Suppressor macrophage (primary cell): ENCODE measurements at places on chromosomes 1 and 21.

DNA sequence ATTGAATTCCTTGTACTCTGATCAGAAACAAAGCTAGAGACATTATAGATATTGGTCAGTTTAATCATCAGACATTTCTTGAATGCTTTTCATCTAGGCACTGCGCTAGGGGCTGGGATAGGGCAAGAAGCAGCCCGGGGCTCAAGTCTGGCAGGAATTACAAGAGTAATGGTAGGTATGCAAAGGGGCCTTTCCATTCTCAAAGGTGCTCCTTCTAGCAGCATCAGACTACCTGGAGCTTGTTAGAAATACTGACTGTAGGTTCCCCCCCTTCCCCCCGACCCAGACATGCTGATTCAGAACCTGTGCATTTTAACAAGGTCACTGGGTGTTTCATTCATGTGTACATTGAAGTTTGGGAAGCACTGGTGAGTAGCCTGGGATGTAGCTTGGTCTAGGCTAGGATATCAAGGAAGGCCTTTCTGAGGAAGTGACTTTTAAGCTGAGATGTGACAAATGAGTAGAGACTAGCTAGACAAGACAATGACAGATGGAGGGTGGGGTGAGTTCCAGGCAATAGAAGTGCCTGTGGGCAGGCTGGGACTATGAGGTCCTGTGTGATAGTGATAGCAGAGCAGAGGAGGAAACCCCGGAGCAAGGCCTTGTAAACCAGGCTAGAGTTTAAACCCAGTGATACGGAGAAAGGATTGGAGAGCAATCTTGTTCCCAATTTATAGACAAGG lies 26.3 kb downstream of the NFASC start:
- no peak for DNase-seq

DNA sequence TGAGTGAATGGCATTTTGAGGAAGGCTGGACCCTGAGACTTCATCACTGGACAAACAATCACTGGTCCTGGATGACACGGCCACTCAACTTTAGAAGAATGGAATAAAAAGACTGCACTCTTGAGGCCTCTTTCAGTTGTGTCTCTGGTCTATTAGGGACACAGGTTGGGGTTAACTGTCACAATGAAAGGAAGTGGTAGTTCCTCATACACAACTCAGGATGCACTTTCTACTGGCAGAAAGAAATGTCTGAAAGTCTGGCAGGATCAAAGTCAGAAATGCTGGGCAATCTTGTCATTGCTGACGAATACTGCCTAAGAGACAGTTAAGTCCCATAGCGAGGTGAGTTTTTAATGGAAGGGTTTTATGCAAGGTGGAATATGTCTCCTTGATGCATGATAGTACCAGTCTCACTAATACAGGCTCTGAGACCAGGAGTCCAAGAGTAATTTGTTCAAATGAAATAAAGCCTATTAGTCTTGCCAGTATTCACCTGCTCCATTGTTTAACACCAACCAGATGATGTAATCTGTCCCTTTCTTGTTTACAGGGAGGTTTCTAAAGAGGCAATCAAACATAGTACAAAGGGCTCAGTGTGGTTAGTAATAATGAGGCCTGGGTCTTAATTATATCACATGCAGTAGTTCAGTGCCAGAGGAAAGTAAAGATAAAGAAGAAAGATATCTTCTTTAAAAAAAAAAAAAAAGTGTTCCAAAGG lies 11.2 kb upstream of the RRP15 start:
- DNase-seq = no peak

DNA sequence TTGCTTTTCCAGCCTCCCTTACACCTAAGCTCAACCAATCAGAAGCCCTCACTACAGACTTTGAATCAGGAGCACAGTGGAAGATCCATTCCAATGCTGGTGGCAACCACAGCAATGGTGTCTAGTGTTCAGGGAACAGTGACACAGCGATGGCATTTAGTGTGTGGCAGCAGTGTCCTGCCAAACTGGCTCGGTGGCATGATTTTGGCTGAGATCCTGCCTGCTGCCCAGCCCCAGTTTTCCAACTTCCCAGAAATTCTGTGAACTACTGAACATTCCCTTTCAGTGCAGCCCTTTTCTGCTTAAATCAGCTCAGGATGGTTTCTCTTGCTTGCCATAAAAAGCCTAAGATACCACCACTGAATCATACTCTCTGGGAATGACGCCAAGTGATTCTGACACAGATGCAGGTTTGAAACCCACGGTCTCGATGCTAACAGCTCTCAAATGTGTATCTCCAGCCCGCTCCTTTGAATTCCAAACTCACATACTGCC lies 8.8 kb downstream of the ASAP3 start:
- DNase-seq = no peak

DNA sequence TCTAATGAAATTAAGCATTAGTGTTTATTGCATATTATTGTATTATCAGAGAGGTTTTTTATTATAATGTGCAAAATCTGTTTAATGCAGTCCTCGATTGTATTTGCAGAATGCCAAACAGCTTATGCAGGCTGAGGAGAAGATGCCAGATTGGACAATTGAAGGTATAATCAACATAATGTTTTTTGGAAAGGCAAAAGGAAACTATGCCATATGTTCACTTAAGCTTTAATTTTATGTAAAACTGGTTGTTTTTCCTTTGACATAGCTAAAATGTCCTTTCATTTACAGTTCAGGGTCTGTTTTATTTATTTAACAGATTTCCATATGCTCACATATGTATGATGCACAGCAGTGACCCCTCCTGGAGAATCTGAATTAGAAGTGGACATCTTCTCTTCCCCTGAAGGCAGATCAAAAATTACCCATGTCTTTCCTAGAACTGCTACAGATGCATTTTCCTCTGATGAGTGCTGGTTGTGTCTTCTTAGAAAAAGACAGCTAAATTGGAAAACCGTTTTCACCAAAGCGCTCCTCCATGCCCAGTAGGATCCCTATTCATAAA lies 143.5 kb upstream of the USH2A start:
- DNase-seq = peak; percentile 1

DNA sequence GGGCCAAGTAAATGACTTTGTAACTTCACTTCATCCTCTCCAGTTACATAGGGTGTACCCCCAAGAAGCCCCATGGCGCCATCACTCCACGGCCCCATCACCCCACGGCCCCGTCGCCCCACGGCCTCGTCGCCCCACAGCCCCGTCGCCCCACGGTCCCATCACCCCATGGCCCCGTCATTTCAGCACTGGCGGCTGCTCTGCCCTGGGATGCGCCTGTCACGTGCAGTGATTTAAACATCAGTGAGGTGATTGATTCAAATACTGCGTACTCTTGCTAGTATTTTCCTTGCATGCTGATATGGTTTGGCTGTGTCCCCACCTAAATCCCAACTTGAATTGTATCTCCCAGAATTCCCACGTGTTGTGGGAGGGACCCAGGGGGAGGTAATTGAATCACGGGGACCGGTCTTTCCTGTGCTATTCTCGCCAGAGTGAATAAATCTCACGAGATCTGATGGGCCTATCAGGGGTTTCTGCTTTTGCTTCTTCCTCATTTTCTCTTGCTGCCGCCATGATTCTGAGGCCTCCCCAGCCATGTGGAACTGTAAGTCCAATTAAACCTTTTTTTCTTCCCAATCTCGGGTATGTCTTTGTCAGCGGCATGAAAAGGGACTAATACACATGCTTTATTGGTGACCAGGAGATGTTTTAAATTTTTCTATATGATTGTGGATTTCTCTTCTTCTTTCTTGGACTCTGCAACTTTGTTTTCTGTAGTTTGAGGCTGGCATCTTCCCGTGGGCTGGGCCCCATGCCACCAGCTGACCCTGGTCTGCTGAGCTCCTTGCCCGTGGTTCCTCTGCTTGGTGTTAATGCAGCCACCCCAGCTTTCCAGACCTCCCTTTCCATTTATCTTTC lies 50.1 kb upstream of the PCBP3 start:
- DNase-seq = peak; percentile 20

- DNase-seq = no peak
Measured at GRCh38 chr1:39129514-39129913, 75.0 kb upstream of the MACF1 start.

DNA sequence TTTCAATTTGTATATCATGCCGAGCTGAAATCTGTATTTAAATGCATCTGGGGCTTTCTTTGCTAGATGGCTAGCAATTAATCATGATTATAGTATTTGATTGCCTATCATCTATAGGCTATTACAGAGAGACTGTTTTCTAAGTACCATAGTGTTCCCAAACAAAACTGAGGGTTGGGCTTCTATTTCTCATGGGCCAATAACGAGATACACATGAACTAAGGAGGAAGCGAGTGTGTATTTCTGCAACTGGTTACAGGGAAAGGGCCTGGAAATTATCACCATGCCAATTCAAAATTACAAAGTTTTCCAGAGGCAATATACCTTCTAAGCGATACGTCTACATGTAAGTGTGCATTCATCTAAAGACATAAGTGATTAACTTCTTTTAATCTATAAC lies 744.5 kb upstream of the BRINP3 start:
- no peak for DNase-seq

DNA sequence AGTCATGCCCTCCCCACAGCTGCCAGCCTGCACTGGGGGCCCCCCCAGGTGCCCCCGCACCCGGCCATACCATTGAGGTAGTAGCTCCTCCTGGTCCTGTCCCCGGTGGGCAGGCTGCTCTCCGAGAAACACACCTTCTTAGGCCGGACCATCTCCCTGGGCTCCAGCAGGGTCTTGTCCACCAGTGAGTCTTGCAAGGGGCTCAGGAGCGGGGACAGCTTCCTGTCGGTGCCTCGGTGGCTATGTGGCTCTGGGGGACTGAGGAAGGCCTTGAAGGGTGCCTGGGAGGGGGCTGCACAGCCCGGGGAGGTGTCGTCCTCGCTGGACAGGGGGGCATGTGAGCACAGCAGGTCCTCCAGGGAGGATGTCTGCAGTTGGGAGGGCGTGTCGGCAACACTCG lies 12.9 kb upstream of the FTCD start:
- DNase-seq = no peak

GRCh38 chr1:224082146-224082545 lies 31.8 kb upstream of the FBXO28 start:
- DNase-seq = no peak

DNA sequence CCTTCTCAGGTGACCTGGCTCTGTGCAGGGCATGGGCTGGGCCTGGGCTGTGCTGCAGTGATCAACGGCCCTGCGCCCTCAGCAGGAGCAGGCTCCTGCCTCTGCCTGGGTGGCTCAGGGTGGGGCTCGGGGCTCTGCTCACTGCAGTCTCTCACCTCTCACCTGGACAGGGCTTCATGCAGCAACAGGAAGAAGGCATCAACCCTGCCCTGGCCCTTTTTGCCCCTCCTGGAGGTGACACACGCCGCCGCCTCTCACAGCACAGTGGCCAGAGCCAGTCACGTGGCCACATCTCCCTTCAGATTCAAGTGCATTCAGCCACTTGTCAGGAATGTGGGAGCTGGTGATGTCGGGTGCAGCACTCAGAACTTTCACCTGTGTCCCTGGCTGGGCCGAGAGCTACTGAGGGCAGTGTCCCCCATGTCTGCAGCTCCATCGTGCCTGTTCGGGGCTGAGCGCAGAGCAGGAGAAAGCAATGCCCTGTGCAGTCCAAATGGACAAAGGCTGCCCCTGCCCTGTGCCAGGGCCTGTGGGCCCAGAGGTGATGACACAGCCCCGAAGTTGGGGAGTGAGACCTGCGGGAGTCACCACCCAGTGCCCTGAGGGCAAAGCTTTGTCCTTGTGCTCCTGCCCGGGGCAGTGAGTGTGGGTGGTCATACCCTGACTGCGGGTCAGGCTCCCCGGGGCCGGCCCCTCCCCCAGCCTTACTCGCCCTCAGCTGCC lies 314.0 kb downstream of the PTPRU start:
- no peak for DNase-seq

GRCh38 chr1:237282208-237282783 lies 240.3 kb downstream of the RYR2 start:
- DNase-seq = no peak

GRCh38 chr1:36432616-36433015 lies 17.6 kb downstream of the OSCP1 start:
- no peak for DNase-seq

- no peak for DNase-seq
Measured at GRCh38 chr1:192849011-192849410, 40.2 kb downstream of the RGS2 start.

DNA sequence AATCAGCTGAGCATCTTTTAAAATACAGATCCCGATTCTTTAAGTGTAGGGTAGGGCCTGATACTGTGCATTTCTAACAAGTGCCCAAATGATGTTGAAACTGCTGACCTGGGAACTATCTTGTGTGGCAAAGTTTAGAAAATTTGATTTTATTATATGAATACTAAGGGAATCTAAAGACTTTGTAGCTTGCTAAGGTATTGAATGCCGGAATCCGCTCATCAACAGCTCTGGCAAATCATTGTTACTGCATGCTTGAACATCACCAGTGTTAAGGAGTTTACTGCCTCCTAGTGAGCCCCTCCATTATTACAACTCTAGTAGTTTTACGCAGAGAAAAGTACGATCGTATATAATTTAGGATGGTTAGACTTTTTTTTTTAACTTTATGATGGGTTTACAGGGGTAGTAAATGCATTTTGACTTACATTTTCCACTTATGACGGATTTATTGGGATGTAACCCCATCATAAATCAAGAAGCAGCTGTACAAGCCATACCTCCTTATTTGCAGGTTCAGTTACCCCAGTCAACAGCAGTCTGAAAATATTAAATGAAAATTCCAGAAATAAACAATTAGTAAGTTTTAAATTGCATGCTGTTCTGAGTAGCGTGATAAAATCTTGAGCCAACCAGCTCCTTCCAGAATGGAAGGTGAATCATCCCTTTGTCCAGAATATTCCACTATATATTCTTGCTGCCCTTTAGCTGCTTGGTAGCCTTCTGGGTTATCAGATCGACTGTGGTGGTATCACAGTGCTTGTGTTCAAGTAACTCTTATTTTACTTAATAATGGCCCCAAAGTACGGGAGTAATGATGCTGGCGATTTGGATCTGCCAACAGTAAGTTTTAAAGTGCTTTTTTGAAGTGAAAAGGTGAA lies 892 bp downstream of the TYW3 start:
- peak; percentile 86 for DNase-seq

- no peak for DNase-seq
Measured at GRCh38 chr1:174337000-174337681, 110.6 kb upstream of the GPR52 start.

- no peak for DNase-seq
Measured at GRCh38 chr21:40244981-40245380, 377.7 kb downstream of the PCP4 start.

GRCh38 chr1:28392027-28392652 lies 22.6 kb downstream of the PHACTR4 start:
- peak; percentile 42 for DNase-seq
